GM23248 (cell line): ENCODE measurements at places on chromosomes 2 and 18. TPM values are rescaled to one million over a fixed set of nuclear protein-coding genes. Genes with fewer than 3 reads are reported as not detected.

The ABCG8 gene
- total RNA-seq = not detected in 2 replicates

The IL1RN gene
- total RNA-seq = 2.4 TPM in 1 of 2 replicates, not detected in the other

The TUBA3E gene
- total RNA-seq = not detected in 2 replicates

The SH3RF3 gene
- 3.3 and 5.2 TPM in 2 replicates for total RNA-seq

The LYPD6 gene
- 3.9 TPM in 2 replicates for total RNA-seq

The ZBTB7C gene
- total RNA-seq = not detected in 2 replicates

The SCN9A gene
- 8.3 and 17.6 TPM in 2 replicates for total RNA-seq

The RTKN gene
- total RNA-seq = 13.5 and 17.5 TPM in 2 replicates

The PDE11A gene
- 0.86 and 1.9 TPM in 2 replicates for total RNA-seq

The STK16 gene
- 15.3 and 16.0 TPM in 2 replicates for total RNA-seq

The ANO7 gene
- total RNA-seq = 0.22 and 0.38 TPM in 2 replicates

The AQP12B gene
- not detected in 2 replicates for total RNA-seq

The GKN1 gene
- total RNA-seq = not detected in 2 replicates

- no peak for DNase-seq
Measured at GRCh38 chr18:25370391-25370790, 18.4 kb upstream of the ZNF521 start.

DNA sequence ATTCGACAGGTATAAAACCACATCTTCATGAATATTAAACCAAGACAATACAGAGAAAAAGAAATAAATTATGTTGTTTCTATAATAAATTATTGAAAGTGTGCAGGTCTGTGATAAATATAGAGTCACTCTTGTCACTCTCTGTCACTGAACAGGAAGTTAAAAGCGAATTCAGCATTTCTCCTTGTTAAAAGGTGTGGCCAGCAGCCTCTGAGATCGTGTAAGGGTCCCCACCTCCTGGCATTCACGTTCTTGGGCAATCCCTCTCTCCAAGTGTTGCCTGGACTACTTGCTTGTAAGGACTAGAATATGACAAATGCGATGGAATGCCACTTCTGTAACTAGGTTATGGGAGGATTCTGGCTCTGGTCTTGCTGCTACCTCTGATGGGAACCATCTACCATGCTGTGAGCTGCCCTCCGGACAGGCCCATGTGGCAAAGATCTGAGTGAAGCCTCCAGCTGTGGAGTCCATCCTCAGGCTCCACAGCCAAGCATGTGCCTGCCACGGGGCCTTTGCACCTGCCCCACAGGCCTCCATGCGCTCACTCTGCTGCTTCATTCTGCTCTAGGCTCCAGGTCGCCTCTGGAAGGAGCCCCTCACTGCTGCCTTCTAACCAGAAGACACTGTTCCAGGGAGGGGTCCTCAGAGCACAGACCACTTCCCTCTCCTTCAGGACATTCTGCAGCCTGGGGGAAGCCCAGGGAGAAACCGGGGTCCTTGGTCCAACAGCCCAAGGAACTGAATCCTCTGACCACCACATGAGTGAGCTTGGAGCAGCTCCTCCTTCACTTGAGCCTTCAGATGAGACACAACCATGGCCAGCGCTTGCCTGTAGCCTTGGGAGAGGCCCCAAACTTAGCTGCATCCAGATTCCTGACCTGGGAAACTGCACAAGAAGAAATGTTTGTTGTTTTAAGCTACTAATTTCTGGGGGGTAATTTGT, 202.9 kb upstream of the HDAC4 start:
- DNase-seq = no peak

DNA sequence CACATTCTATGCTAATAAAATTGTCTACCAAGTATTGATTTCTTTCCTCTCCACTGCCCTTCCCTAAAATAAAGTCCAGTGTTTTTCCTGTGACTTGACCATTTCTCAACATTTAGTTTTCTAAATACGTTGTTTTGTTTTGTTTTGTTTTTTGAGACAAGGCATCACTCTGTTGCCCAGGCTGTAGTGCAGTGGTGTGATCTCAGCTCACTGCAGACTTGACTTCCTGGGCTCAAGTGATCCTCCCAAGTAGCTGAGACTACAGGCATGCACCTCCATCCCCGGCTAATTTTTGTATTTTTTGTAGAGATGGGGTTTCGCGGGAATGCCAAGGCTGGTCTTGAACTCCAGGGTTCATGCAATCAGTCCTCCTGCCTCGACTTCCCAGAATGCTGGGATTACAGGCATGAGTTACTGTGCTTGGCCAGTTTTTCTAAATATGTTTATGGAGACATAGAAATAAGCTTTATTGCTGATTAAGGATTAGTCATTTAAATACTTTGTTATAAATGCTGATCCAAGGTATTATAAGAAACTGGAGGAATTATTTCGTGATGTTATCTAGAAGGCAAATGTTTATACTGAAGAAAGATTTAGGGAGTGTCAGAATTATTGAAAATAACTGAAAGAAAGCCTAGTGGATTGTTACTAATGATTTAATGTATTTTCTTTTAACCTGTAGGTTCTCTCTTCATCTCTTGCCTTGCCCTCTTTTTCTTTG, 5.7 kb upstream of the HTR2B start:
- DNase-seq = peak; percentile 21

- no peak for DNase-seq
Measured at GRCh38 chr2:215274829-215275228, 37.0 kb upstream of the ATIC start.

GRCh38 chr2:144523596-144524117, 3.7 kb upstream of the ZEB2 start:
- peak; percentile 51 for DNase-seq

DNA sequence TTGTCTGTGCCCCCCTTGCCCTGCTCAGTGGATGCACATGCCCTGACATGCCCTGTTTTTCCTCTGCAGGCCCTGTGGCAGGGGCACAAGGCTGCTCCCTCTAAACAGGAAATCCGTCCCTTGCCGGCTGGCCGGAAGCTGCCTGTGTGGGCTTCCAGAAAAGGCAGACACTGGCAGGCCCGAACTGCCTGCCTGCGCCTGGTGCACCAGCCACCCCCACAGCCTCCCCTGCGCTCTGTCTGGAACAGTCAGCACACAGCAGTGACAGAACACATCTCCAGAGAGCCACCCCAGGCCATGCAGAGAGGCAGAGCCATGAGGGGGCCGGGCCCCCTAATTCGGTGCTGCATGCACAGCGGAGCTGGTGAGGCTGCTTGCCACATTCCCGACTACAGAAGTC, 33.5 kb downstream of the LOXHD1 start:
- DNase-seq = peak; percentile 25

DNA sequence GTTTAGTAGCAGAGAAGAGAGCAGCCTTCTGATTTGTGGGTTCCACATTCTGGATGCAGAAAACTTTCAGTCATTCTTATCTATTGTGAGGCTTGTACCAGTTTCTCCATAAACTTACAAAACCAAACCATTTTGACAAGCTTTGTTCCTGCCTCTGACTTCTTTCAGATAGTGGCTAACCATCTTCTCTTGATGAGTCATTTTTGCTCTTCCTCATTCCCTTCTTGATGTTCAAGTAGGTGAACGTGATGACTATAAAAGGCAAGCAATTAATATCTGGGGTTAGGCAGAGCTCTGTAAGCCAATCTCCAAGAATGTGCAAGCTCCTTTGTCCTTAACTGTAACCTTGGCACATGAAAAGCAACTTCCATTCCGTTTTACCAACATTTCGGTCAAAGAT, 2083.1 kb upstream of the PIK3C3 start:
- no peak for DNase-seq

- DNase-seq = no peak
Measured at GRCh38 chr2:222439692-222440091, 15.3 kb downstream of the SGPP2 start.

- no peak for DNase-seq
Measured at GRCh38 chr18:60060578-60060977, 160.8 kb downstream of the PMAIP1 start.

GRCh38 chr18:44778788-44779187, 98.1 kb downstream of the SETBP1 start:
- no peak for DNase-seq

DNA sequence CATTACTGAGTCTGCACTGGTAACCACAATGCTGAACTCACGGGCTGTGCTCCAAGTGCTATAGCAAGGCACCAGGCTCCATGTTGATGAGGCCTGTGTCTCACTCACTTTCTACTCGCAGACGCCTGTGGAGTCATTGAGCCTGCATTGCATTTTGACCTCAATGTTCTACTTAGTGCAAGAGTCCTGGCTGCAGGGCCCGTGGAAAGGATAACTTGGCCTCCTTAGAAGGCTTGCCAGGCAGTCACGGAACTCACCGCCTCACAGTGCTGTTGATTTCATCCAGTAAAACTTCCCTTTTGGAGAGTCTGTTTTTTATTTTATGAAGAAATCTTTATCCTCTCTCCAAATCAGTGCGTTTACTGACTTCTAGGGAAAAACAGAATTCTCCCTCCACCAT, 290.4 kb downstream of the RNF144A start:
- no peak for DNase-seq

GRCh38 chr2:28621172-28622100, 125.6 kb downstream of the PLB1 start:
- peak; percentile 97 for DNase-seq

- no peak for DNase-seq
Measured at GRCh38 chr18:49022311-49023161, 71.8 kb upstream of the SMAD7 start.

GRCh38 chr2:195666113-195666712, 9.2 kb downstream of the SLC39A10 start:
- peak; percentile 34 for DNase-seq

GRCh38 chr18:59725142-59725541, 27.9 kb upstream of the CCBE1 start:
- DNase-seq = peak; percentile 47

DNA sequence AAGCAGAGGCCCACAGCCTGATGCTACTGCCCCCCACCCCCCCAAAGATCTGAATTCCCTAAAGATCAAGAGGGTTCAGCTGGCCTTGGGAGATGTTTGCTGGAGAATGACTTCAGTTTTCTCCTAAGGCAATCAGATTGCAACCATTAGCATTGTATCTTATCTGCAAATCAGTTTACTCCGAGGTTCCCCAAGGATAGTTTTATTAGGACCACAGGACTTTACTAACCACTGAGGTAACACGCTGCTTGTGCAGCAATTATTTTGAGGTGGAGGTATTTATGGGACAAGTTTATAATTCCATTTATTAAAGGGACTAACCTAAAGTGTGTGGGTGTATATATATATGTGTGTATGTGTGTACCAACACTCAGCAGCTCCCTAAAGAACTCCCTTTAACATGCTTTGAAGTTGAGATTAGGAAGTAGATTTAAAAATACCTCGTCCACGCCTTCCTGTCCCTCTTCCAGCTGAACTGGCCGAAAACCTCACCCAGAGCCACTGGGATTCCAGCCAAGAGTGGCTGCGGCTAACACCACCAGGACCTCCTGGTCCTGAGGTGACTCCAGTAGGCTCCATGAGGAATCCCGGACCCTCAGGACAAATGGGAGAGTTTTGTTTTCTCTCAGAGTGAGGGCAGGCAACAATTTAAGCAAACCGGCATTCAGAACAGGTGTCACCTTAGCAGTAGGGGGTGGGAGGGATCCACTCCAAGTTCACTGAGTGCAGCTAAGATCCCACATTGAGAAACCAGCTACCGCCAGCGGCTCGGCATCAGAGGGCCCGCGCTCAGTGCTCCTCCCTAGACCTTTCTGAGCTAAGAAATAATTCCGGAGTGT, 3.0 kb upstream of the DLX1 start:
- DNase-seq = no peak

DNA sequence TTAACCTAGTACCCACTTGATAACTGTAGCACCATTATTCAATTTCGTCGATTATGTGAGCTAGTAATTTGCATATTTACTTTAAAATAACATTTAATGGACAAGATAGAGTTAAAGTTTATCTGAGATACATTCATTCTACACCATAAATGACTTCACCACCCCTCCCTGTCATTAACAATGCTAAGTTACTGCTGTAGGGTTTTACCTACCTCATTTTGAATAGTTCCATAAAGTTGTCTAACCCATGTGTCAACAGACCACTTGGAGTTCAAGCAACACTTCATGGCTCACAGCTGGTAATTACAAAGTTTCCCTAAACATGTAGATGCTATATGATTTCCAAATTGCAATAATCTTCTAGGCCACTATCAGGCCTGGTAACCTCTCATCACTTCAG, 127.4 kb upstream of the CYP26B1 start:
- no peak for DNase-seq

DNA sequence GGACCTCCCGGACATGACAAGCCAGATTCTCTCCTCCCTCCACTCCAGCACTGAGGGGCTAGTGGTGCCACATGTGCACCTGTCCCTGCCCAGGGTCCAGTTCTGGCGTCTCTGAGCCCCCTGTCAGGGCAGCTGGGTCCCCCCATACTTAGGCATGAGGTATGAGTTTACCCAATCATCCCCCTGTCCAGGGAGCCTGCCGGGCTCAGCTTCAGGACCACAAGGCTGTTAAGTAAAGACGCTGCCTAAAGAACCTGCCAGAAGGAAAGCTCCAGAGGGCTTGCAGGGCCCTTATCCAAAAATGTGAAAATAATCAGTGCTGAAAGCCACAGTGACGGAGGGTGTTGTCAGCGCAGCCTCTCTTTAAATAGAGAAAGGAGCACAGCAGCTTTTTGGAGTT, 40.0 kb downstream of the SH3BP4 start:
- peak; percentile 40 for DNase-seq

- no peak for DNase-seq
Measured at GRCh38 chr18:65859075-65859474, 108.3 kb downstream of the CDH7 start.

- DNase-seq = no peak
Measured at GRCh38 chr2:177731384-177731783, 338.8 kb downstream of the AGPS start.
